ENCODE measurements at places on chromosomes 3 and 15.

- no peak for DNase-seq
These were observed 120.2 kb downstream of the TFDP2 start for GRCh38 chr3:142029052-142029642.

GRCh38 chr15:91927585-91927984 is 74.1 kb downstream of the SLCO3A1 start:
- DNase-seq, result no peak

DNA sequence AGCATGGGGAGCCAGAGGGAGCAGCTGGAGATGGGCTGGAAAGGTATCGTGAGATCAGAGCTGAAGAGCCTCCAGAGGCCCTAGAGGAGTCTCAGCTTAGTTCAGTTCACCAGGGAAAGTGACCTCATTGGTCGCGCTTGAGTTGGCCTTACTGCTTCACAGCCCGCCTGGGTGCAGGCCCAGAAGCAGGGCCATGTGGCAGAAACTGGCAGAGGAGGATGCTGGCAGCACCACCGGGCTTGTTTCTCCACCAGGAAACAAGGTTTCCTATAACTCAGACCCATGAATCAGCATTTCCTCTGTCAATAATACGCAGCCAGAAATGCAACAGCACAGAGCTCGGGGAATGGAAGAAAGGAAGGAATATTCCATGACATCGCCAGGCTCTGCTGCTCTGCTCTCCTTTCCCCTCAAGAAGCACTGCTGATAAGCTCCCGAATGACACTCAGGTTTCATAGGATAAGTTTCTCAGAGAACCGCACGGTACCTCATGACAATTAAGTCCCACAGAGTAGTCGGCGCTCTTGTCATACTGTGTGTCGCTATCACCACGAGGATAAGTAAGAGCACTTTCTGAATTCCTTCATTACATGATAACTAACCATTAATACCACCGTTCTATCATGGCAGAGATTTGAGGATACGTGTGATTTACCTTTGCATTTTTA is 147.1 kb upstream of the LPP start:
- DNase-seq, result no peak

- no peak for DNase-seq
These were observed 85.5 kb downstream of the LIPC start for GRCh38 chr15:58517252-58517681.

- no peak for DNase-seq
These were observed 11.8 kb upstream of the MYO1E start for GRCh38 chr15:59384507-59384906.

GRCh38 chr3:58563386-58564035 is 13.7 kb downstream of the FAM107A start:
- DNase-seq, result no peak

GRCh38 chr3:69930564-69930963 is 69.0 kb upstream of the SAMMSON start:
- DNase-seq, result no peak

DNA sequence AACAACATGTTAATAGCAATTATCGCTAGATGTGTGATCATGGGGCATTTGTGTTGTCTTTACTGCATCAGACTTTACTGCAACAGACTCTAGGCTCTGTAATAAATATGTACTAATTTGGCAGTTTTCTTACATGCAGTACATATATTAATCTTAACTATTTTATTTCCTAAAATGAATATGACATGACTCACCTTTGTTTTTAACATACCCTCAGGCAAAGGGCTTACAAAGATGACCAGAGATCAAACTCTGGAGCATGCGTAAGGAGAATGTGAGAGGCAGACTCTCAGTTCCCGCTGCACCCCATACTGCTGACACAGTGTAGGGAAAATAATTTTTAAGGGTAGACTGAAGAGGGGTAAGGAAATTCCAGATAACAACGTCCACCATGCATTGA is 7.2 kb upstream of the FAM174B start:
- DNase-seq, result no peak

- no peak for DNase-seq
These were observed 398.5 kb downstream of the VPS13C start for GRCh38 chr15:61661791-61662190.

All from HFFc6 (cell line).